Stimulated activated CD4-positive, alpha-beta T cell treated with anti-CD3 and anti-CD28 coated beads, Interleukin-15, amount 100 ng/mL, for 48 hours (primary cell): ENCODE measurements at places on chromosomes 12 and 14.

DNA sequence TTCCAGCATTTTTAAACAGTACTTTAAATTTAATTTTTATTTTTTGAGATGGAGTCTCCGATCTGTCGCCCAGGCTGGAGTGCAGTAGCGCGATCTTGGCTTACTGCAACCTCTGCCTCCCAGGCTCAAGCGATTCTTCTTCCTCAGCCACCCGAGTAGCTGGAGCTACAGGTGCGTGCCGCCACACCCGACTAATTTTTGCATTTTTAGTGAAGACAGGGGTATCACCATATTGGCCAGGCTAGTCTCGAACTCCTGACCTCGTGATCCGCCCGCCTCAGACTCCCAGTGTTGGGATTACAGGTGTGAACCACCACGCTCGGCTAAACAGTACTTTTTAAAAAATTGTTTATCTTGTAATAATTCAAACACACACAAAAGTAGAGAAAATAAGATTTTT lies 4.2 kb upstream of the FOXJ2 start:
- DNase-seq: no peak

- no peak for DNase-seq
Observed at GRCh38 chr14:78700236-78700635, 530.1 kb downstream of the NRXN3 start.

GRCh38 chr12:5038781-5039311 lies 4.8 kb upstream of the KCNA5 start:
- no peak for DNase-seq

GRCh38 chr12:50723865-50724264 lies 40.0 kb upstream of the ATF1 start:
- no peak for DNase-seq

DNA sequence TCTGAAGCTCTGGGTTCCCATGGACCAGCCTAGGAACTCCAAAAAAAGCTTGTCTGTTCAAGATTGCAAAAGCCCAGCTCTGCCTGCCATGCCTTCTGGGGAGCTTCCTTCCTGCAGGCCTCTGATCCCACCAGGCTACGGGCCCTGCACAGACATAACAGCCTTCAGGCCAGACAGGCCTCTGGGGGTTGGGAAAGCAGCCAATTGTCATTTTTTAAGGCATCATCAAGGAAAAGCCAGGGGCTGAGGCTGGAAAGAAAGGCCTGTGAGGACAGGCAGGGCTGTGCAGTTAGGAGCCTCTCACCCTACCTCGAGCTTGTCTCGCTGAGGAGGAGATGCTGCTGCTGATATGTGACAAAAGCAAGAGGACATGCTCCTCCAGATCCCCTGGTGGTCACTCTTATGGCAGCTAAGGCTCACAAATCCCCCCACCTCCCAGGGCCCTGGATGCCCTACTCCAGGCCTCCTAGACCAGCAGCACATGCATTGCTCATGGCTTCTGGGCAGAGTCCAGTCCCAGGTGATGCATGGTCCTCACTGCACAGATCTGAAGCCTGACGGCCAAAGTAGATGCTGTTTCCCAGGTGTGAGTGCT lies 2.9 kb downstream of the TMEM229B start:
- DNase-seq: no peak

- peak; percentile 1 for DNase-seq
Observed at GRCh38 chr12:68746572-68747180, 700 bp downstream of the SLC35E3 start.

- DNase-seq: no peak
Observed at GRCh38 chr12:106332536-106332935, 25.0 kb upstream of the POLR3B start.

GRCh38 chr12:68175557-68176061 lies 16.1 kb upstream of the IFNG start:
- peak; percentile 38 for DNase-seq

GRCh38 chr12:26037615-26038220 lies 79.2 kb downstream of the RASSF8 start:
- DNase-seq: no peak

DNA sequence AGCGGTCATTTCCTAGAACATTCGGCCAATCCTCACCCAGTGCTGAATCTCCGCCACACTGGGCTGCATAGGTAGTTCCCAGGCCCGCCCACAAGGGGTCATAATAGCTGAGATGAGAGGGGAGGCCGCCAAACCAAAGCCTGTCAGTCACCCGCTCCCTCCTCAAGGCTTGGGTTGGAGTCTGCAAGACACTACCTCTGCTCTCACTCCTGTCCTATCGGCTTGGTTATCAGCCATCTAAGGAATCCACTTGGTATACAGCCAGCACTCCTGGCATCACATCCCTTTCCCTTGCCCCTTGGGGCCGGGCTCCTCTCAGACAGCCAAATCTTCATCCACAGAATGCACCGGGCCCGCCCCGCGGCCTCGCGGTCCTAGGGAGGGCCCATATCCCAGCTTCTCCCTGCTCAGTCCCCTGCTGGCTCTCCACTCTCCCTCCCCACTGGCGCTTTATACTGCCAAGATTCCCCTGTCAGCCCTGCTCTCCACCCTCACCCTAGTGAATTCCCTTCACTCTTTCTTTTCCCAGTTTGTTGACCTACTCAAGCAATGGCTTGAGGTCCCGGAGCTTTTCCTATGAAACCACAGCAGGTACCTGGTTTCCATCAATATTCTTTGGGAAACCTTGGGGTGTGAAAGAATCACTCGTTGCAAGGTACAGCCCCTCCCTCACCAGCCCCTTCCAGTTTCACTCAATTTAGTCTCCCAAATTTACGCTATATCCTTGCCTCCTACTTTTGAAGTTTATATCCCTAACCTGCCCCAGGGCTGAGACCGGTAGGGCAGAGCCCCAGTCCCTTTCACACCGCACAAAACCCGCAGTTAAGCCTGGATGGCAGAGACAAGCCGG lies 1.4 kb downstream of the IFFO1 start:
- DNase-seq: peak; percentile 73

GRCh38 chr12:65643171-65643570 lies 181.1 kb upstream of the HMGA2 start:
- DNase-seq: no peak

DNA sequence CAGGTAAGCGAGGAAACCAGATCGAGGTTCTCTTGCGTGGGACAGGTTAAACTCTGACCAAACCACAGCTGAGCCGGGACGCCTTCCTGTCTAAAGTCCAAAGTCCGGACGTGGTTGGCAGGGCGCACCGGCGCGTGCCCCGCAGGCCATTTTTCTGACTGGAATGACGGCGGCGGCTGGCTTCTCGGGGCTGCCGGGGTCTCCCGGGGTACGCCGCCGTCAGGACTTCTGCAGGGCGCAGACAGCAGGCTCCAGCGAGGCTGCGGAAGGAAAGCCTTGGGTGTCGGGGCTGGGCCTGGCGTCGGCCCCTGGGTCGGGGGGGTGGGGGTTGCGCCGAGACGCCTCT lies 32.8 kb downstream of the MIA2 start:
- DNase-seq: peak; percentile 3

DNA sequence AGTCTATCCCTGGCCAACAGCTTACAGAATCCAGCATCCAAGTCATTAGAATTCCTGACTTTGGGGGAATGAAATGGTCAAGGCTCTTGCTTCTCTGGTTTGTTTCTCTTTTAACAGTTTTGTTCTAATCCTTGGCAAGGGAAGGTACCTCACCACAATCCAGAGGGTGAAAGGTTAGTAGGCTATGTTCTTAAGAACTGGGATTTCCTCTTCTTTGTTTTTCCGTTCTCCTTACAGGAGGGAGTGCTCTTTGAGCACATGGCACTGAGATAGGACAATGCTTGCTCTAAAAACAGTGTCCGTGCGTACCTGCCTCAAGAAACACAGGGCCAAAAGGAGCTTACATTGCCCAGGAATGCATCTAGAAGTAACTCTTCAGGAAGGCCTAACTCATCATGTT lies 156.6 kb downstream of the GCH1 start:
- DNase-seq: no peak

- DNase-seq: no peak
Observed at GRCh38 chr12:123267991-123268843, 3.4 kb downstream of the CDK2AP1 start.

- DNase-seq: no peak
Observed at GRCh38 chr12:116058574-116058973, 218.9 kb downstream of the MED13L start.

- no peak for DNase-seq
Observed at GRCh38 chr12:6613015-6613775, 6.0 kb upstream of the CHD4 start.

DNA sequence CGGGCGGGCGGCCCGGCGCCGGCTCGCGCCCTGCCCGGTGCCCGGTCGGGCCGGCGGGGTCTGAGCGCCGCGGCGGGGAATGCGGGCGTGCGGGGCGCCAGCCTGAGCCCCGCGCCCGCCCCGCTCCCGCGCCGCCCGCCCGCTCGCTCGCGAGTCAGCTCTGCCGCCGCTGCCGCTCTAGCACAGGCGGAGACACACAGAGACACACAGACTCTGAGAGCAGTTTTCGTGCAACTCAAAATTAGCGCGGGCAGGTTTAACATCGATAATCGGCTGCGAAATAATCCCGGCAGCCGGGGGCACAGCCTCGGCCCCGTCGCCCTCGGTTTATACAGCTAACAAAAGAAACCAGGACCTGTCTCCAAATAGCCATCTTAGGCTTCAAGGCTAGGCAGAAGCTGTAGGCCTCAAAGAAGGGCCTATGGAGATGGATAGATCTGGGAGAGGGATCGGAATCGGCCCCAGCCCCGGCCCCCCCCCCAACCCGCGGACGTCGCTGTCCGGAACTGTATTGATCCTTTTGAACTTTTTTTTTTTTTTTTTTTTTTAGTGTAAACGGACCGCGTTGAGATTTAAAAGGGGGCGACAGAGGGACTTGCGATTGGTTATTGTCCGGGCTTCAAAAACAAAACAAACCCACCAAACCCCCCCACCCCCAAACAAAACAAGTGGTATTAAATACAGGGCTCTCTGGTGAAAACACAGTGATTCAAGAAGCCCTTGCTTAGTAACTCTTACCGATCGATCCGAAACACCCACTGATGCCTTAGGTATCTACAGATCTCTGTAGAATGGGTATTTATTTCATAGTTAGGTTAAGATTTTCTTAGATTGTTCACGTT lies 1.1 kb downstream of the ARID2 start:
- DNase-seq: peak; percentile 46

- no peak for DNase-seq
Observed at GRCh38 chr12:97404543-97404942, 58.1 kb upstream of the RMST start.

GRCh38 chr12:130504840-130505175 lies 167.1 kb downstream of the PIWIL1 start:
- no peak for DNase-seq

DNA sequence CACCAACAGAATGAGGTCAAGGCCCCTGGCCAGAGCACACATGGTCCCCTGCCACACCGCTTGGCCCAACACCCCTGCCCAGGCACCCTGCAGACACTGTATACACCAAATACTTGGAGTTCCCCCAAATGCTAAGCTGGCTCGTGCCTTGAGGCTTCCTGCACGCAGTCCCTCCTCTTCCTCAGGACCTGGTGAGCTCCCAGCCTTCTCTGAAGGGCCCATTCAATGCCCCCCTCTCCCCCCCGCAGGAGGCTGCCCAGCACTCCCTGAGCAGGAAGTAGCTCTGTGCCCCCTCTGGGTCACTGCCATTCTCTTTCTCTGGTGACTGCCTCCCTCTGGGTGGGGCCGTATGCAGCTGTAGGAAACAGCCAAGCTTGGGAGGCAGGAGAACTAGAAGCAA lies 75.3 kb downstream of the ITPK1 start:
- DNase-seq: no peak

- DNase-seq: no peak
Observed at GRCh38 chr12:75959506-75959905, 72.1 kb downstream of the PHLDA1 start.

DNA sequence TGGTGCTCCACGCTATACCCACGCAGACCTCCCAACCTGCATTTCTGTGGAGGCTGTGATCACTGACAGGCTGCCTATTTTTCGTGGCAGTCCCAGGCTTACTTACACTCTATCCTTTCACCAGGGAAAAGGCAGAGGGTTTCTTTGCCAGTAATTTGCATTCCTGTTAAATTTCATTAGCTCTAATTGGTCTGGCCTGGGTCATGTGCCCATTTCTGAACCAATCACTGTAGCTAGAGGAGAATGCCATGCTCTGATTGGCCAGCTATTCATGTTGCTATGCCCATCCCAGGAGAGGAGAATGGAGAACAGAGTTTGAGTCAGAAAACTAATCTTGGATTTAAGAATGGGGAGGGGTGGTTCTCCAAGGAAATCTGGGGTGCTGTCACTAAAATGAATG lies 43.2 kb upstream of the TUNAR start:
- no peak for DNase-seq

DNA sequence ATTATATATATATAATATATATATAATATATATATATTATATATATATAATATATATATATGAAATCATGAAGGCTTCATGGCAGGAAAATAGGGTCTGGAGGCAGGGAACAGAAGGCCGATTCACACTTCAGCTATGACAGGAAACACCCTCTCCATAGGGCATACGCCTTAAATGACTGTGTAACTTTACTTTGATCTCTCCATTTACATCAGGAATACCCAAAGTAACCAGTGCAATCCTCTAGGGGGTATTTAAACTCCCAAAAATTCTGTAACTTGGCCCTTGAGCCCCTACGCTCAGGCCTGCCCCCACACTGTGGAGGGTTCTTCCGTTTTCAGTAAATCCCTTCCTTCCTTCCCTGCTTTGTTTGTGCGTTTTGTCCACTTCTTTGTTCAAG lies 40.4 kb upstream of the PPP2R5C start:
- no peak for DNase-seq

DNA sequence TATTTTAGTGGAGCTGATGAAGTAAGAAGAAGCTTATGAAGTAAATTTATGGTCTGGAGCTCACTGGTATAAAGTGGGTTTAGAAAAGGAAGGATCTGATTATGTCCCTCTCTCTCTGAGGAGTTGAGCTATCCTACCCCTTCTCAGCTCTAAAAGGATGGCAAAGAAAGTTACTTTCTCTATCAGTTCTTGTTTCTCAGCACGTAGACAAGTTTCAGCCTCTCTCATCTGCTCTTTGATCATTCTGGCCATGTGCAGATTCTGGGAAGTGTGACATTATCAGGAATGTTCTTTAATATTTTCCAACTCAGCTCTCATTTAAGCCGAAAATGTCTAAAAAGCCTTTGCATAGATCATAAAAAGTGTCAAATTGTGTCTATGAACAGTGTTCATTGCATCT lies 5.8 kb upstream of the EGLN3 start:
- DNase-seq: no peak

- DNase-seq: no peak
Observed at GRCh38 chr12:94670075-94670474, 19.7 kb upstream of the TMCC3 start.

- no peak for DNase-seq
Observed at GRCh38 chr14:71582705-71583104, 349.5 kb upstream of the RGS6 start.

DNA sequence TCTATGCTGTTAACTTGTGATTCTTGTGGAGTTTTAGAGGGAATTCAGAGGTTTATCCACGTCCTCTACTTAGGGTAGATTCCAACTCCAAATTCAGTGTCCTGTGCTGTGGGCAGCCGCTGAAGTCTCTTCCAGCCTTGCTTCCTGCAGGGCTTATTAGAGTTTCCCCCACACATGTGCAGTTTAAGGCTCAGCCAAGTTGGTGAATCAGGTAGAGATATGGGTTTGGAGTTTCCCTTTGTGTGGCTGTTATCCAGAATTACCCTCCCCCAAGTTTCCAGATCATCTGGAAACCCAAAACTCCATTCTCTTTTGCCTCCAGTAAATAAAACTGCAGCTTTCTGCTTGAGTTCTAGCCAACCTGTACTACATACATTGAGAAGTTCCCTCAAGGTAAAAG lies 853.7 kb downstream of the GALC start:
- DNase-seq: no peak
